ENCODE measurements at places on chromosomes 13 and 19.

DNA sequence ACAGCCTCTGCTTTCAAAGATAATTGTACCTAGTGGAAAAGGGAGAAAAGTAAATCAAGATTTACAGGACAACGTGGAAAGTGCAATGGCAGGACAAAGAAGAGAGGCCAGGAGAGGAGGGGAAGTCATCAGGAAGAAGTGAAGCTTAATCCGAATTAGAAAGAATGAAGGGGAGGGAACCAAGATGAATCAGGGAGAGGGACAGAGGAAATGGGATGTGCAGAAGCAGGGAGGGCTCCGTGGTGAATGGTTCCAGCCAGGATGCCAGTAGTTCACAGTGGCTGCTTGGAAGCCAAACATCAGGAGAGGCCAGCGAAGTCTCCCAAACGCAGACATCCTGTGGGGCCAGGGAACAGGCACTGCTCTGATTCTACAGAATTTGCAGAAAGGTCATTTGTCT is 144.4 kb downstream of the LIG4 start:
- peak; percentile 18 for DNase-seq

GRCh38 chr19:4557971-4558941 is 1.2 kb downstream of the SEMA6B start:
- DNase-seq = no peak

DNA sequence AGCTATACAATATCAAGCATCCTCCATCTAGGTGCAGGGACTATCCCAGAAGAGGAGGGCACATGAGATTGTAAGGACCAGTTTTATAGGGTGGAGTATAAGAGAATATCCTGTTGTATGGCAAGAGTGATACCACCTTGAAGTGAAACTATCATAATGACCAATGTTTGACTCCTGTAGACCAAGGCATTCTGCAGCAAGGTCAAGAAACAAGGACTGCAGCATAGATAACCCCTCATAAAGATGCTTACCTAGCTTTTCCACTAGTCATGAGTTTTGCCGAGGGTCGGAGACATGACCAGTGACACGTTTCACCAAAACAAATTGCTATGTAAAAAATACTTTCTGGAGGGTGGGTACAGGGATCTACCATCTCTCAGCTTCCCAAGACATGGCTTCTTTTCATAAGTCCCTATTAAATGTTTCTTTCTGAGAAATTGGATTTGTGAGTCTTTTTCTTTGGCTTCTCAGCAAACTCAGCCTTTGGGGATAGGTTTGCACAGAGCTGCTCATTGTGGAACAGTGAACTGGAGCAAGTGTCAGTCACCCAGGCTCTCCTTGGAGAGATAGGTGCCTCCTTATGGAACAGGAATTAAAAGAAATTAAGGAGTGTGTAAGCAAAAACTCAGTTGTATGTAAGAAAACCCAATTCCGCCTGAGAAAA is 28.2 kb upstream of the CYSLTR2 start:
- no peak for DNase-seq

GRCh38 chr13:87972568-87972967 is 301.4 kb downstream of the SLITRK5 start:
- DNase-seq = no peak

GRCh38 chr13:59413126-59413525 is 750.6 kb downstream of the DIAPH3 start:
- DNase-seq = no peak

GRCh38 chr13:101830035-101830434 is 377.6 kb downstream of the ITGBL1 start:
- no peak for DNase-seq

DNA sequence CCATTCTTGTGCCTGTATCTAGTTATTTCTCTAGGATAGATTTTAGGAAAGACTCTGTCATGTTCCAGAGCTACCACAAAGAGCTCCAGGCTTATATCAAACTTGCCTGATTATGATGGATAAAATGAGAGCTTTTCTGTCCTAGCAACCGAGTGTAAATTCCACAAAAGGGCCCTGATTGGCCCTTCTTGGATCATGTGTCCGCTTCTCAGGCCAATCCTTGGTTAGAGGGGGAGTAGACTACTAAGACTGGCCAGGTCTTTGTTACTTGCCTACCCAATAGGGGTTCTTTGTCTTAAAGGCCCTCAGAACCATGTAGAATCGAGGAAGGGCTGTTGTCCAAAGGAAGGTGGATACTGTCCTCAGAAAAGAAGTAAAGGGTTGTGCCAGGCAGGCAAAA is 2.4 kb downstream of the DHX34 start:
- DNase-seq = peak; percentile 21

- no peak for DNase-seq
These were observed 11.8 kb upstream of the CD70 start for GRCh38 chr19:6602729-6603114.

GRCh38 chr13:75850916-75851315 is 214.8 kb downstream of the LMO7 start:
- peak; percentile 16 for DNase-seq

DNA sequence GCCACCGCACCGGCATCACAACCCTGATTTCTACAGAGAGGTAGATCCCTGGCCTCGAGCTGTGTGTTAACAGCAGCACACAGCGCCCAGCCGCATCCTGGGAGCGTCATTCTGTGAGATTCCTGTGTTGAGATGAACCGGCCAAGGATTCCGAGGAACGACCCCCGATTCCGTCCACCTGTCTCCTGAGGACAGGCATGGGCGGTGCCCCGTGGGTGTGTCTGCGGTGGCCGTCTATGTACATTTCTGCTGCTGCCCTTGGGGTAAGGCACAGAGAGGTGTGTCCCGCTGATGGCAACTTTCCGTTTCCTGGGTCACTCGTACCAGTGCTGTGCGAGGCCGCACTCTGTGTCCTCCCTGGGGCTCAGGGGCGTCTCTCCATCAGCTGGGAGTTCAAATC is 16.1 kb upstream of the F2RL3 start:
- no peak for DNase-seq

DNA sequence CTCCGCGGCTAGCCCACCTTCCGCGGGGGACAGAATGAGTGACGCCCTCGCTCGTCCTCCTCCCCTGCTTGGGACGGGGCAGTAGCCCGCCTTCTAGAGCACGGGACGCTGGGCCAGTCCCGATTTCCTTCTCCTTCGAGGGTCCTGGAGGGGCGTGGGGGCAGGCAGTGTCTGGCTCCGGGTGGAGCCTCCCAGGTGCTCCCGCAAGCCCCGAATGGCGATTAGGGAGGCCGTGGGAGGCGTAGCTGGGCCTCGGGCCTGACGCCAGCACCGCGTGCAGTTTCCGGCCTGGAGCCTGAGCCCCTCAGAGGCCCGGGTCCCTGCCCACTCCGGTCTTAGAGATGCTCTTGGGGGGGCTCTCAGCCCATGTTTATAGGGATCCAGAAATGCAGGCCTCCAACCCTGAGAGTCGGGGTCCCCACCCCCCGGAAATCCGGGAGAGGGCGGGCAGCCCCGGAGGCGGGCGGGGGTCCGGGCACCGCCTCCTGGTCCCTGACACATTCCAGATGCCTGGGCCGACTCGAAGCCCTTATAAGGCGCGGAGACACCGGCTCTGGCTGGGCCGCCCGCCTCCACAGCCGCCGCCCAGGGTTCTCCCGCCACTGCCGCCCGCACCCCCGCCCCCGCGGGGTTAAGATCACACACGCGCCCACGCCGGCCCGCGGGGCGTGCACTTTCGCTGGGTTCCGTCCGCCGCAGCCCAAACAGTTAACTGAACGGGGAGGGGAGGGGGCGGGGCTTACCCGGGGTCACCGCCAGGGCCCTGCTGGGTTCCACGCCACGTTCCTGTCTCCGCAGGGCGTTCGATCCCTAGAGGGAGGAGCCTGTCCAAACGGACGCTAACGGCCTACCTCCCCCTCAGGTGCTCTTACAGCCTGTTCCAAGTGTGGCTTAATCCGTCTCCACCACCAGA is 1.5 kb downstream of the MYADM start:
- DNase-seq = peak; percentile 88

GRCh38 chr13:113813070-113813748 is 50.7 kb downstream of the GAS6 start:
- DNase-seq = no peak

- DNase-seq = peak; percentile 73
These were observed 4.4 kb upstream of the KCNN4 start for GRCh38 chr19:43784981-43785808.

- DNase-seq = no peak
These were observed at the start of gene FCGBP for GRCh38 chr19:39934584-39935363. FCGBP (minus strand) TSS chr19:39934634.

- DNase-seq = no peak
These were observed 34.9 kb upstream of the MCF2L start for GRCh38 chr13:112934078-112934477.

DNA sequence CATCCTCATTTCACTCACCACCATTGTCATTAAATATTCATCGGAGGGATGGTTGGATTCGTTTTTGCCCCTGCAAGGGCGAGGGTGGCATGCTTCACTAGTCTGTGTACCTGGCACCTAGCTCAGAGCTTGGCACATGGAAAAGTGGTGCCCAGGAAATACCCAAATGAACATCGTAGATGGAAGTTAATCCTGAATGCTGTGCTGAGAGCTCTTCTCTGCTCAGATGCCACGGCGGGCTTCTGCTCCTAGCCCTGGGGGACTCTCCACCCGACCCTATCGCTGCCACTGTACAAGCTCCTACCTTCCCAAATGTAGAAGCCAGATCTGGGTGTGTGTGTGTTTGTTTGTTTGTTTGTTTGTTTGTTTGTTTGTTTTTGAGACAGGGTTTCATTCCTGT is 113.0 kb upstream of the ZNF507 start:
- DNase-seq = no peak

- peak; percentile 37 for DNase-seq
These were observed 108.0 kb downstream of the KCTD15 start for GRCh38 chr19:33904681-33905080.

DNA sequence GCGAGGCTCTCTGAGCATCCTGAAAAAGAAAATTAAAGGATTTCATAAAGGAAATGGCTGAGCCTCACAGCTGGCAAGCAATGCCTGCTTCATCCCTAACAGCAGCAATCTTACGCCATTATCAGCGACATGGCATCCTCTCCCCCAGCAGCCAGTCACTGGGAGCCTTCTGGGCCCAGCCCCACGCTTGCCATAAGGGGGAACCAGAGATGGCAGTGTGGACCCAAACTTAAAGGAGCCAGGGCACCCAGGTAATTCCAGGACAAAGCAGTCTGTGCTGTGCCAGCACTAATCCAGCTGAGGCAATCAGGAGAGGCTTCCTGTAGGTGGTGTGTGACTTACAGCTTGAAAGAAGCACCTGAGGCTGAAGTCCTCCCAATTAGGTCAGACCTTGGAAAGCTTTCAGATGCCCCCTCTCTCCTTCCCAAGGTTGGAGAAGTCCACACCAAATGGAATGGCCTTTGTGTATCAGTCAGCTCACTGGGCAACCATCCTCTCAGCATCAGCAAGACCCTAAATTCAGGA is 10.3 kb downstream of the VSTM2B start:
- DNase-seq = no peak

GRCh38 chr19:10026744-10027143 is 13.5 kb downstream of the RDH8 start:
- DNase-seq = no peak

DNA sequence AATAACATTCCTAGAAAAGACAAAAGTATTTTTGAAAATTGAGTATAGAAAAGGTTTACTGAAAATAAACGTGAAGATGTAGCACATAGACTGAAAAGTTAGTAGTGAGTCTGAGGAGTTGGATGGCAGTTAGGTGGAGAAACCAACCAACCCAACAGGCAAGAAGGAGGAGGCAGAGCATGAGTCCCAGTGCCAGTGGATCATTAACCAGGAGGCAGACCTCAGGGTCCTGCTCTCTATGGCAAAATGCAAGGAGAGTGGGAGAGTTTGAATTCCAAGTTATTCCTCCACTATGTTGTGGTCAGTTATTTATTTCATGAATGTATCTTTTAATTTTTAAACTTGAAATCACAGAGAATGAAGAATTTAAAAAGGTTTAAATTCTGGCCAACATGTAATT is 446.4 kb downstream of the GPC6 start:
- no peak for DNase-seq

- no peak for DNase-seq
These were observed 18.1 kb upstream of the ARL11 start for GRCh38 chr13:49610176-49610575.

- no peak for DNase-seq
These were observed 121.7 kb downstream of the FNDC3A start for GRCh38 chr13:49097374-49097773.

- DNase-seq = peak; percentile 29
These were observed 1168.9 kb downstream of the SLITRK5 start for GRCh38 chr13:88840085-88840484.

- DNase-seq = no peak
These were observed 1.4 kb upstream of the GPR183 start for GRCh38 chr13:99308471-99309087.

GRCh38 chr19:29680447-29680846 is 15.2 kb downstream of the PLEKHF1 start:
- peak; percentile 23 for DNase-seq

DNA sequence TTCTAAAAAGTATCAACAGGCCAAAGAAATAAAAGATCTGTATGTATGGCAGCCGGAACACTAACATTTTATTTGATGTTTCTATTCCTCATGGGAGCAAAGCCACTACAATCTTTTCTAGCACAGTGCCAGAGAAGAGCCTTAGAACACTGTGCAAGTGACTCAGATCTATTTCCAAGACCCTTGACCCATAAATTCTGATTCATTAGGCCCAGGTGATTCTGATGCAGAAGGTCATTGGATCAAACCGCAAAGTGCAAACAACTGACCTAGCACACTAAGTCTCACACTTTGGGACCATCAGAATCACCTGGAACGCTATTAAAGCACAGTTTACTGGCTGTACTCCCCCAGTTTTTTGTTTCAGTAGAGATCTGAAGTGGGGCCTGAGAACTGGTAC is 87.6 kb downstream of the MYCBP2 start:
- peak; percentile 21 for DNase-seq

DNA sequence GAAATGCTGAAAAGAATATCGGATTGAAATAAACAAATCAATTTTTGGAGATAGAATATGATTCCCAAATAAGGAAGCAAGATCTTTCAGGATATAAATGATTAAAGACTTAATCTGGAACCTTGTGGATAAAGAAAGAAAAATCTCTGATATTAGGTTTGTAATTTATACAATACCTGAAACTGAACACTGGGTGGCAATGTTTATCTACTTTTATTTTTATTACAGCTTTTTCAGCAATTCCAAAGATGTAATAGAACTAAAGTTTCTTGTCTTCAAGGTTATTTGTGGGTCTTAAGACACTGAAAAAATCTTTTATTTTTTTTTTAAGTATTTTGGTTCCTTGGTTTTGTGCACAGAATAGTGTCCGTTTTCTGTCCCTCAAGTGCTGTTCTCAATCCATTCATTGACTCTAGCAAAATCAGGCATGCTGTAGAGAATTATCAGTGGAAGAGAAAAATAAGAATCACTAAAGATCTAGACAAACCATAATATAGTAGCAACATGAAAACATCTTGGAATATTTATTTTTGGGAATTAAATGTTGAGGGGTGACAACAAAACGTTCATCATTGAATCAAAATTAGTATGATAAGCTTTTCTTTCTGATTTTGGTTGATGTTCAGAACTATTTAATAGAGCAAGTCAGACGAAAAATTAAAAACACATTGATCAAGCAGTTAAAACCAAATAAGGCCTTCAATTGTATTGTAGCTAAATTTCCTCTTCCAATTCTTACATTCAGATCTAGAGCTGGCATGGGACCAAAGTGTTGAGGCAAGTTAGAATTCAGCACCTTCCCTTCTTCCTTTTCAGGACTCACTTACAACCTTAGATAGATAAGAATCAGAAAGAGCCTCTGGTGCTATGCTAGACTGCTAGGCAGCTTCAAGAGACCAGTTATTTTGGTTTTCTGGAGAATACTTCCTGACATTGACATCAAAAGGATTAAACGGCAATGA is 704.4 kb upstream of the PCDH20 start:
- DNase-seq = peak; percentile 29

Data from HT1080 (cell line).